ENCODE measurements at places on chromosomes 3 and 15.

GRCh38 chr3:10558736-10559135 is 53.4 kb upstream of the ATP2B2 start:
- DNase-seq, result no peak

- no peak for DNase-seq
Observed at GRCh38 chr3:121482660-121483059, 63.1 kb downstream of the POLQ start.

GRCh38 chr3:43079536-43080332 is 26.1 kb downstream of the POMGNT2 start:
- no peak for DNase-seq

- DNase-seq, result no peak
Observed at GRCh38 chr3:191220908-191221307, 21.9 kb downstream of the OSTN start.

DNA sequence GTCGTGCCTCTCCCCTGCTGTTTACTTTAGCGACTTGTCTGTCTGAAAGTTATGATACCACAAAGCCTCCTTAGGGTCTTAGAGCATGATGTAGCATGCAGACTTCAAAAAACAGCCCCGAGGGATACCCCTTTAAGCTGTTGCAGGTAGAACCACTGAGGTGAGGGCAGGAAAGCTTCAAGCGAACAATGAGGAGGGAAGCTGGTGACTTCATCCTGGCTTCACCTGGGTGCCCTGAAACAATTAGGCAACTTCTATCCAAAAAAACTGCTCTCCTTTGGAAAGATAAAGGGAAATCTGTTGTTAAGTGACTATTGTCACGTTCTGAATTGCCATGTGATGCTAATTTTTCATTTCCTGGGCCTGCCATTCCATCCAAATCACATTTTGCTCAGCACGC is 231.6 kb downstream of the SOX2 start:
- no peak for DNase-seq

GRCh38 chr3:128681369-128681829 is 30.8 kb upstream of the RPN1 start:
- DNase-seq, result no peak

GRCh38 chr15:83462953-83463433 is 15.9 kb downstream of the SH3GL3 start:
- no peak for DNase-seq

DNA sequence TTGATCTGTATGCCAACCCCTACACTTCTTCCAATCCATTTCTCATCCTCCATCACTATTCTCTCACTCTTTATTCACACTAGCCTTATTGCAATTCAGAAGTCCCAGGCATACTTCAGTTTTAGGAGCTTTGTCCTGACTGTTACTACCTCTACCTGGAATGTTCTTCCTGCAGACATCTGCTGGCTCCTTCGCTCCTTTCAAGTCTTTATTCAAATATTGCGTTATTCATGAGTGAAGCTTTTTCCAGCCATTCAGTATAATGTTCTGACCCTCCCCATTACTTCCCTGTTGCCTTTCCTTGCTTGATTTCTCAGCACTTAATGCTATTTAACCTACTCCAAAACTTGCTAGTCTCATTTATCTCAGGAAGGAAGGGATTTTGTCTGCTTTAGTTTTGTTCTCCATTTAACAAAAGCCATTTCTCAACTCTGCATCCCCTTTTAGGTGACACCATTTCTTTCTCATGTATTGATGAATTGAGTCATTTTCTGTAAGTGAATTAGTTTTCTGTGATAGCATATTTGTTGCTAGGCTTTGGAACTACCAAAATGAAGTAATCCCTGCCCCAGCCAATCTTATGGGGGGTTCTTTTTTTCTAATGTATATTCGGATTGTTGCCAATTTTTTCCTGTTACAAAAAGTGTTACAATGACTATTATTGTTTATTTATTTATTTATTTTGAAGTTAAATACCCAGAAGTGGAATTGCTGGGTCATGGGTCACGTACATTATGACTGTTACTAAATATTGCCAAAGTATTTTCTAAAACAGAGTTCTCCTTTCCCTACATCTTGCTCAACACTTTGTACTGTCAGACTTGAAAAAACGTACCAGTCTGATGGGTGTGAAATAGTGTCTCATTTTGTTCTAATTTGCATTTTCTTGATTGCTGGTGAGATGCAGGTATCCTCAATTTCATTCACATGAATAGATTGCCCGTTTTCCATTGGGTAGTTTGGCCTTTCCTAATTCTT is 9.4 kb downstream of the ATP11B start:
- no peak for DNase-seq

GRCh38 chr15:85730001-85730820 is 64.5 kb downstream of the KLHL25 start:
- DNase-seq, result peak; percentile 53

DNA sequence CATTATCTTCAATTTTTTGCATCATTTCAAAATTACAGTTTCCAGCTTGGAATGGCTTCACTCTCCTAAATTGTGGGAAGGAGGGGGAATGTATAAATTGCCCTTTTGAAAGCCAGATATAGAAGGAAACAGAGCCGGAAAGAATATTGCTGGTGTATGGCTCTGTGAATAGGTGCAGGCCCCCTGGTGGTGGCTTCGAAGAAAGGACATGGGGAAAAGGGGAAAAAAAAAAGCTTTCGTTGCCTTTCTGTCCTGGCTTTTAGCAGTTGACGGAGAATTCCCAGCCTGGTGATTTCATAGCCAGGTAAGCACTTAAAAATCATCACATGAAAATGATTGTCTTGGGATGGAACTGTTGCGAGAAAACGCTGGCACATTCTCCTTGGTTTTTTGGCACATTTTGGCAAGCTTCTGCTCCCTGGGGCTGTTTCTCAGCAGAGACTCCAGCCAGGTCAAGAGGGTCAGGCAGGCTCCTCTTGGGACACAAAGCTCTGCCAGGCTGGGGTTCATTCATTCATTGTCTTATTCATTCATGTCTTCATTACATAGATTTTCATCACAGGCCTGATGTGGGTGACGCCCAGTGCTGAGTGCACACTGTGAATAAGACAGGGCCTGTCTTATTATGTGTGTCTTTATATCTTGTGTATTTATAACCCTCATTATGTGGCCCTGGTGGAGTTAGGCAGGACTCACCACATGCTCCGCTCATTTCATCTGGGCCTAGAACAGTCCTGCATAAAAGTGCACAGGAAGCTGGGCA is 300.0 kb upstream of the TPM1 start:
- DNase-seq, result peak; percentile 44

DNA sequence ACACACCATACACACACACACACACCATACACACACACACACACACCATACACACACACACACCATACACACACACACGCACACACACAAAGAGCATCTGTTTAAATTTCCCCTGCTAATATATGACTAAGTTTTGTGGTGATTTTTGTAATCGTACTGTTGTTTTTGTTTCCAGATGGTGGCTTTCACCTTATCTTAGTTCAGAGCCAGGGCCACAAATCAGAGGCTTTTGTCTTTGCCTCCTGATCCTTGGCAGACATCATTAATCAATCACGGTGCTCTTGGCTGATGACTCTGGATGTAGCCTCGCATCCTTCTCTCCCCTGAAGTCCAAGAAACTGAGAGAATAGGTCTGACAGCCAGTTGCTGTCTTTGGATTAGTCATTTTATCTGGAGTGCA is 52.1 kb downstream of the EDEM1 start:
- no peak for DNase-seq

DNA sequence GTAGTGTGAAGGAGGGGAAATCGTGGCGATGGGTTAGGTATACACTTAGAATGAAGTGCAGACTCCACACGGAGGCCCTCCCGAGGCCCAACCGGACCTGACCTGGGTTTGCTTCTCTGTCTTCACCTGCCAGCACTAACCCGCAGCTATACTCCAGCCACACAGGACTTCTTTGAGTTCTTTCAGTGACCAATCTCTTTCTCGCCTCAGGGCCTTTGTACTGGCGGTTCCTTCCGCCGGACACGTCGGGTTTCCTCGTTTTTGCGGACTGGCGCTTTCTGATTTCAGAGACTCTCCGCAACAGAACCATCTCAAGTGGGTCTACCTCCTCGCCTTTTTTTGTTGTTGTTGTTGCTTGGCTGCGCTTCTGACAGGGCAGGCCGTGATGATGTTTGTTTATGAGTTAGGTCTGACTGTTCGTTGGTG is at the start of gene NEIL1:
NEIL1 (plus strand) TSS at position 244 of the 426 bp plus-strand sequence. CDS start 1,867 bp downstream, outside the sequence.
- no peak for DNase-seq

- DNase-seq, result no peak
Observed at GRCh38 chr3:158085931-158086330, 20.3 kb downstream of the SHOX2 start.

DNA sequence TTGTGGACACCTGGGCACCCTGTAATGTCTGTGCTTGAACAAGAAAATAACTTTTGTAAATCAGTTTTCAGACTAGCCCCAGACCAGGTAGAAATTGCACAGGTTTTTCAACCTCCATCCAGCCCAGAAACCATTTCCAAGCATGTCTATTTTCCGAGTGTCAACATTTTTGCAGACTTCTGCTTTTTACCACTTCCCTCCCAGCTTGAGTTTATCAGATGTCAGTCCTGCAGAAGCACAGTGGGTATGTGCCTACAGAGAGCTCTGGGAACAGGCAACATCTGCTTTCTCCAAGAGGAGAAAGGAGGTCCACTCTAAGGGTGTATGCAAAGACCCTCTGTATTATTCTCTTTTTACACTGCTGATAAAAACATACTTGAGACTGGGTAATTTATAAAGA is 83.9 kb downstream of the LRRK1 start:
- DNase-seq, result no peak

- DNase-seq, result peak; percentile 97
Observed at GRCh38 chr3:101676216-101676764, 642 bp downstream of the ZBTB11 start.

DNA sequence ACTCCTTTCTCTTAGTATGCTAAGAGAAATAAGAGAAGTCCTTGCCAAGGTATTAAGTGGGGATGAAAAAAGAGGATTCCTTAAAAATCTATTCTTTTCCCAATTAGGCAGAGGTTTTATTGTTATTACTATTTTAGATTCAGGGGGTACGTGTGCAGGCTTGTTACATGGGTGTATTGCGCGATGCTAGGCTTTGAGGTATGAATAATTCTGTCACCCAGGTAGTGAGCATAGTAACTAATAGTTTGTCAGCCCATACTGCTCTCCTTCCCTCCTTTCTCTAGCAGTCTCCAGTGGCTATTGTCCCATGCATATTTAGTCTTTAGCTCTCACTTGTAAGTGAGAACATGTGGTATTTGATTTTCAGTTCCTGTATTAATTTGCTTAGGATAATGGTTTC is 83.9 kb downstream of the LEKR1 start:
- no peak for DNase-seq

DNA sequence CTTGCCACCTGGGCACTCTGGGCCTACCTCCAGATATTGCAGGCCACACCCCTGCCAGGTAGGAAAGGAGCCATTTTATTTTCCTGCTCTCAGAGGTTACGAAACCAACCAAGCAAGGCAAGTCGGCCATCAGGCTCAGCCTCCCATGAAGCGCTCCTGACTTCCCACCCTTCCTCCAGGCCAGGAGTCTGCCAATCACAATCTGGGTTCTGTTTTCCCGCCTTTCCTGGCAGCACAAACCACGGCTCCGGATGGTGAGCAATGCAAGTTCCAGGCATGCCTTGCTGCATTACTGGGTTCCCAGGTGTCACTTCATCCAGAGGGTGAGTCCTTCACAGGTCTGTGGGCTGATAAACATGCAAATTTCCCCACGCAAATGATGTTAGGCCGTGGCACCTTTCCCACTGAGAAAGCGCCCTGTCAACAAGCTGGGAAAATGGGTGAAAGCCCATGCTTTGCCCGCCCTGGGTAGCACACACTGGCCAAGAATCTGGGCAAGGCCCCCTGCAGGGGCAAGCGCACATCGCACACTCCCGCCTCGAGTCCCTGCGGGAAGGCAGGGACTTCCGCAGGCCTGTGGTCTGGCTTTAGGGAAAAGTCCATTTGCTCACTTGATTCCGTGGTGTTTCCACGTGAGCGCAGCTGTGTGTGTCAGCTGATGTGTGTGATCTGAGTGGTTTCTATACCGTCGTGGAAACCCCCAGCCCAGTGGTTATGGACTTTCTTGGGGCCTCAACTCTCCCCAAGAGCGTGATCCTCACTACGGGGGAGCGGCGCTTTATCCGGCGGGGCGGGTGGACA is 61.6 kb upstream of the RYK start:
- peak; percentile 4 for DNase-seq

DNA sequence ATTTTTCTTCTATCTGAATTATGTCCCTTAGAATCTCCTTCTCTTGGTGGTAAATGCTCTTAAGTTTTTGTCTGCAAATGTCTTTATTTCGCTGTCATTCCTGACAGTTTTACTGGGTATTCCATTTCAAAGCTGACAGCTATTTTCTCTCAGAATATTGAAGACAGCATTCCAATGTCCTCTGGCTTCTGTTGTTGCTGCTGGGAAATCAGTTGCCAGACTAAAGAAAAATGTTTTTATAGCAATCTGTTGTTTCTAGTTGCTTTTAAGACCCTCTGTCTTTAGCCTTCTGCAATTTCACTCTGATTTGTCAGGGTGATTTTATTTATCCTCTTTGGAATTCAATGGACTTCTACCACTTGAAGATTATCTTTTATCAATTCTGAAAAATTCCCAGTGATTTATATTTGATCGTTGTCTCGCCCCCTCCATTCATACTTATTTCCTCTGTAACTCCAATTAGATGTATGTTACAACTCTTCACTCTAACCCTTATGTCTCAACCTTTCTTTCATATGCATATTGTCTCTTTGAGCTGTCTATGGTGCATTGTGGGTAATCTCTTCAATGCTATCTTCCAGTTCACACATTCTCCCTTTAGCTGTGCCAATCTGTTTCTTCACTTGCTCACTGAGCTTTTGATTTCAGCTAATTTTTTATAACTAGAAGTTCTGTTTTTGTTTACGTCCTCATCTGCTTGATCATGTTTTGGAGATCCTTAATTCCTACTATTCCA is 23.5 kb downstream of the UBXN7 start:
- DNase-seq, result no peak

DNA sequence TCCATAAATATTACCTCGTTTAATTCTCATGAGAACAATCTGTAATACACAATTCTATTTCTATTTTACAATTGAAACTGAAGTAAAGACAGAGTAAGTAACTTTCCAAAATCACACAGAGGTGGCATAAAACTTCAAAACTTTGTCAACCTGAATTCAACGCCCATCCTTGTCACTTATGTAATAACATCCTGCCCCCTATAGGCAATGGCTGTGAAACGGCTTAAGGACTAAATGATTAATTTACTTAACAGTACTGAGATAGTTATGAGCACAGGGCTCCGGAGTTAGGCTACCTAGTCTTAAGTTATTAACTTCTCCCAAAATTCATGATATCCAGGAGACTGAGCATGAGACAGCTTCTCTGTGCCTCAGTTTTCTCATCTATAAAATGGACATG is 293.1 kb upstream of the CHRM5 start:
- DNase-seq, result peak; percentile 2

DNA sequence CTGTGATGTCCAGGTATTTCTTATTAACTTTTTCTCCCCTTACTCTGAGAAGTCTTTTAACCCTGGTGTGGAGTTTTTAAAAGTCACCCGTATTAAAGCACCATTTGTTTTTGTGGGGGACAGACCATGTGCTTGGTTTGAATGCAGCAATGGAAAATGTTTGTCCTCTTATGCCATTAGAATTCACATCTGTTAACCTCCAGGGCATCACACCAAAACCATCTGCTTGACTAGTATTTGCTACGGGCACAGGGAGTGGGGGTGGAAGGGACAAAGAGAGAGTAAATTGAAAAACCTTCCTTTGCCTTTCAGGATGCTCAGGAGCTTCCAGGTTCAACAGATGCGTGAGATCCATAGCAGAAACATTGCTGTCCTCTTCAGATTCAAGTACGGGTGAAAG is 61.4 kb upstream of the GOLGA8B start:
- DNase-seq, result no peak
